ENCODE measurements at places on chromosomes 11 and 22. TPM values are rescaled to one million over a fixed set of nuclear protein-coding genes. Genes with fewer than 3 reads are reported as not detected.

The NUP98 gene
- total RNA-seq: 112 TPM

The TTC9C gene
- 51.0 TPM for total RNA-seq

DNA sequence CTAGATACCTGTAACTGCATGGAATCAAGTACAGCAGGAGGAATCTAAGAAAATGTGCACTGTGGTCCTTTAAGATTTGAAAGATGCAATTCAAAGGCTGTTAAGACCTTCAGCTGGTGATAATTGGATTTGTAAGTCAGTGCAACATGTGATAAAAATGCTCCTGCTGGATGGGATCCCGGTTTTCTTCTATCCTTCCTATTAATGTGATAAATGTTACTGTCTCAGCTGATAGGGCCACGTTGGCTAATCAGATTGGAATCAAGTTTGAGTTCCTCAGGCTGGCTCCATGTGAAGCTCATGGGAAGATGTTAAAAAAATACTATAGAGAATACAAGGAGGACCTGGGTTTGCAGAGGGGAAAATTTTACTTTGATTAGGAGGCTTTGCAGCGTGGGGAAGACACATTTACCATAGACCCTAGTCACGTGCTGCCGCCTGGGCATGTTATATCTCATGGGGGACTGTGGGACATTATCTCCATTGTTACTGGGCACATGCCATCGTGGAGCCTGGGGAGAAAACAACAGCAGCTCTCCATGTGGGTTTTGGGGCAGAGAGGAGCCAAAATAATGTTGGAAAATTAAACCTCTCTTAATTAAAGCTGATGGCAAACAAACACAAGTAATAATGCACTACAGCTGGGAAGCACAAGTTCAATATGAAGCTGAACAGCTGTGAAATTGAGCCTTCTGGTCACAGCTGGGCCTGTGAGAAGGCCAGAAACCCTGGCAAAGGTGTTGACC lies 652.5 kb downstream of the NTM start:
- H3K36me3 ChIP-seq: no peaks in the 10 kb centered on the region
- H3K4me3 ChIP-seq: no peak overlapping the region
- no peaks in the 10 kb centered on the region for H3K4me1 ChIP-seq
- H3K27me3 ChIP-seq: no peaks in the 10 kb centered on the region
- no peak overlapping the region for H3K27ac ChIP-seq

The RGL4 gene
- total RNA-seq: 7.2 TPM

GRCh38 chr22:17140022-17140421 lies 18.9 kb upstream of the TMEM121B start:
- H3K27ac ChIP-seq: no peak overlapping the region
- H3K36me3 ChIP-seq: peaks cover 7% of the 10 kb centered on the region
- H3K4me1 ChIP-seq: no peaks in the 10 kb centered on the region
- no peak for DNase-seq
- H3K27me3 ChIP-seq: no peaks in the 10 kb centered on the region

GRCh38 chr11:119567688-119568582 lies 145.0 kb upstream of the THY1 start:
- DNase-seq: no peak
- H3K36me3 ChIP-seq: no peaks in the 10 kb centered on the region
- no peak overlapping the region for H3K4me3 ChIP-seq

- H3K27me3 ChIP-seq: no peaks in the 10 kb centered on the region
- no peaks in the 10 kb centered on the region for H3K36me3 ChIP-seq
- H3K4me1 ChIP-seq: no peaks in the 10 kb centered on the region
Measured at GRCh38 chr22:29112681-29113080, 39.8 kb downstream of the KREMEN1 start.

- H3K4me3 ChIP-seq: no peak overlapping the region
- no peak for DNase-seq
- H3K27ac ChIP-seq: no peak overlapping the region
- H3K4me1 ChIP-seq: no peaks in the 10 kb centered on the region
- H3K36me3 ChIP-seq: no peaks in the 10 kb centered on the region
Measured at GRCh38 chr11:123144707-123145106, 50.3 kb downstream of the CLMP start.

GRCh38 chr22:39138357-39138997 lies 14.0 kb downstream of the CBX7 start:
- DNase-seq: no peak
- no peak overlapping the region for H3K27ac ChIP-seq
- no peak overlapping the region for H3K4me3 ChIP-seq
- peaks cover 1% of the 10 kb centered on the region for H3K4me1 ChIP-seq

GRCh38 chr22:46089426-46090035 lies 60.8 kb upstream of the PPARA start:
- no peak overlapping the region for H3K27ac ChIP-seq
- H3K4me1 ChIP-seq: peaks cover 4% of the 10 kb centered on the region
- no peak for DNase-seq
- no peaks in the 10 kb centered on the region for H3K27me3 ChIP-seq

GRCh38 chr11:118916842-118917388 lies 8.8 kb downstream of the BCL9L start:
- DNase-seq: no peak
- H3K4me1 ChIP-seq: peaks cover 97% of the 10 kb centered on the region
- H3K27me3 ChIP-seq: no peaks in the 10 kb centered on the region

DNA sequence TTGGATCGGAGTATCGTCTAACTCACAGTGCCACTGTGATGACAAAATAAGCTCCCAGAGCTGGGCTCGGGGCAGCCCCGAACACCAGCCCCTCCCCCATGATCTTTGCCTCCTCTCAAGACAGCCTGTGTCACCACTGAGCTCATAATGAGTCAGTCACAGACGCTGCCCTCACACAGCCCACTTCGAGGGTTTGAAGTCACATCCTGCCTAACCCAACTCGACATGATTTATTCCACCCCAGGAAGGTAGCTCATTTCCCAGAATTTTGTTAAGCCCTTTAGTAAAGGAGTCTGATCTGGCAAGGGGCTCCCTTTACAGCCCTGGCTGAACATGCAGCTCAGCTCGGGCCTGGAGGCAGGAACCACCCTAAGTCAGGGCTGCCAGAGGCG lies 22.8 kb downstream of the MYH9 start:
- no peaks in the 10 kb centered on the region for H3K27me3 ChIP-seq
- peaks cover 100% of the 10 kb centered on the region for H3K4me1 ChIP-seq
- no peak overlapping the region for H3K4me3 ChIP-seq
- H3K27ac ChIP-seq: peak overlapping the region; percentile 91

The TBX1 gene
- total RNA-seq: not detected

DNA sequence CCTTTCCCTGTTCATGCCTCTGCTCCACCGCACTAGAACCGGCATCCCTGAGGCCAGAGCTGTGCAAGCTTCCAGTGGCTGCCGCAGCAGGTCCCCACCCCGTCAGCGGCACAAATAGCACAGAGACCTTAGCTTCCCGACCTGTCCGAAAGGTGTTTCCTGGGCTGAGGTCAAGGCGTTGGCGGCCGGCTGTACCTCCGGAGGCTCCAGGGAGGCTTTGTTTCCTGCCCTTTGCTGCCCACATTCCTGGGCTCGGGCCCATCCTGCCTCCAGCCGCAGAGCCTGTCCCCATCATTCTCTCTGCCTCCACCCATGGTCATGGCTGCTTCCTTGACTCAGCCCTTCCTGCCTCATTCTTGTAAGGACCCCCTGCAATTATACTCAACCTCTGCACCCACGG lies 31.2 kb downstream of the ARHGAP8 start:
- no peak for DNase-seq
- no peaks in the 10 kb centered on the region for H3K4me1 ChIP-seq
- H3K36me3 ChIP-seq: no peaks in the 10 kb centered on the region
- H3K27ac ChIP-seq: no peak overlapping the region
- no peaks in the 10 kb centered on the region for H3K27me3 ChIP-seq

The RAG2 gene
- total RNA-seq: not detected

- no peak overlapping the region for H3K27ac ChIP-seq
- DNase-seq: no peak
- H3K4me1 ChIP-seq: no peaks in the 10 kb centered on the region
- H3K4me3 ChIP-seq: no peak overlapping the region
- no peaks in the 10 kb centered on the region for H3K36me3 ChIP-seq
Measured at GRCh38 chr11:43830928-43831440, 49.6 kb upstream of the ALKBH3 start.

GRCh38 chr11:119808407-119809185 lies 79.6 kb upstream of the NECTIN1 start:
- H3K36me3 ChIP-seq: no peaks in the 10 kb centered on the region
- no peaks in the 10 kb centered on the region for H3K27me3 ChIP-seq
- H3K4me3 ChIP-seq: no peak overlapping the region
- H3K4me1 ChIP-seq: no peaks in the 10 kb centered on the region

DNA sequence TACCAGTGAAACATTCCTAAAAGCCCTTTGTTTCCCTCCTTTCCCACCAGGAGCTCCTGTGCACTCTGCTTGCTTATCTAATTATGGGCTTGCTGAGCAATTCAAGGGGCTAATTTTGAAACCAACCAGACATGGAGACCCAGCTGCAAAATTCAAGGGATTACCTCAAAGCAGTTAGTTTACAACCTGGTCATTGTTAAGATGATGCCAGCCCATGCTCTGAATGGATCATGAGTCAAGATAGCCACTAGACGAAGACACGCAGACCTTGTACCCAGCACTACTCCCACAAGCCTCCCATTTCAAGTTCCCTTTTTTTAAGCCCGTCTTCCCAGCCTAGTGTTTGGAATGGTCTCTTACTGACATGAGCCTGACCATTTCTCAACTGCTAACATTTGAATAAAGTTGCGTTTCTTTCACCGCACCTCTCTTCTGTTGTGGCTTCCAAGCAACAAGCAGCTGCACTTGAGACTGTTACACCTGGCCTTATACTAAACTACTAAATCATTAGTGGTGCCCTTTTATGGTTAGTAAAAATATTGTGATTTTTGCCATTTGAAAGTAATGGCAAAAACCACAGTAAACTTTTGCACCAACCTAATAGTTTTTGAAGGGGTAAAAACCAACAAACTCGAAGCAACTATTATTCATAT lies 315.3 kb upstream of the LUZP2 start:
- H3K36me3 ChIP-seq: no peaks in the 10 kb centered on the region
- no peak overlapping the region for H3K27ac ChIP-seq
- H3K4me3 ChIP-seq: no peak overlapping the region
- H3K27me3 ChIP-seq: no peaks in the 10 kb centered on the region
- no peak for DNase-seq
- H3K4me1 ChIP-seq: no peaks in the 10 kb centered on the region

The KCNJ5 gene
- total RNA-seq: 0.33 TPM

Data from CD4-positive, alpha-beta memory T cell (primary cell).